Stimulated activated CD8-positive, alpha-beta memory T cell treated with anti-CD3 and anti-CD28 coated beads, Interleukin-7, amount 100 ng/mL, for 1 hour (primary cell): ENCODE measurements at places on chromosomes 11 and 22.

DNA sequence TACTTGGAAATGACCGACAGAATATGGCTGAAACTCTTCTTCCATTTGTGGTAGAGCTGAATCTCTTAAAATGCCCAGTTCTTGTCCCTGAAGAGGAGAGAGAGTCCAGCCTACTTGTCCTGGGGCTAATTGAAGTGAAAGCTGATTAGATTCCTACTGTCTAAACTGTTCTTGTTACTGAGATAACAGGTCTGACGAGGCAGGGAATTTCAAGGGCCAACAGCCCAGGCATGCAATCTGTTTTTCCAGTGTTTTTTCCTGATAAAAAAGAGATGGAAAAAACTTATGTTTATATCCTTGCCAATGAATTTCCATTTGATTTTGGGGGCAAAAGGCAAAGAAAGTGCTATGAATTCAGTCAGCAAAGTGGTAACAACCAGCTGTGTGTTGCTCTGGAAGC is 195.5 kb downstream of the ETS1 start:
- no peak for DNase-seq

- no peak for DNase-seq
Observed at GRCh38 chr11:112315057-112315720, 54.5 kb upstream of the PLET1 start.

GRCh38 chr22:31605851-31606585 is 56.0 kb downstream of the PISD start:
- DNase-seq, result no peak

DNA sequence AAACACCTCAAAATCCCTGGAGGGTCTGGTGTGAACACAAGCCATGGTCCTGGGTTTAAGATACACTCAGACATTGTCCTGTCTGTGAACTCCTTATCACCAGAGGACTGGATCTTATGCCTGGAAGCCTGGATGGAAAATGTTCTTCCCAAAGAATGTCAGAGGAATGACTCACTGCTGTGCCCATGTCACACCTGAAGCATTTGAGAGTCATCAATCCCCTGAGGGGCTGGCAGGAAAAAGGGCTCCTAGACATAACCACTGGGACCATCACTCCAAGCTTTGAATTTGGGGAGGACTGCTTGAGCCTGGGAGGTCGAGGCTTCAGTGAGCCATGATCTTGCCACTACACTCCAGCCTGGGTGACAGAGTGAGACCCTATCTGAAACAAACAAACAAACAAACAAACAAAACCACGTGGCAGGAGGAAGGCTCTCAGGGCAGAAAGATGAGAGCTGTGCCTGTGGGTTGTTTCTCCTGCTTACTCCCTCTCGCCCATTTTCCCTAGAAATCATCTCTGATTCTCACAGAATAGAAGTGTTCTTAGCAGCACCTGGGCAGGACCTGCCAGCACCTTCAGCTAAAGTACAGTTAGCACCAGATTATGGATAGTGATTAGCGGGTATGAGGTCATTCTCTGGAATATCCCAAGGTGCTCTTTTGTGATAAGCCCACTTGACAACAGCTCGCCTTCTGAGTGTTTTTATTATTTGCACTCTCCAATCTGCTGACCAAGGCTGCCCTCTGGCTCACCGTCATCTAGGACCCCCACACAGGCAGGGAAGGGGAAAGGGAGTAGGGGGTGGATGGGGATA is 11.9 kb upstream of the PRG2 start:
- no peak for DNase-seq

DNA sequence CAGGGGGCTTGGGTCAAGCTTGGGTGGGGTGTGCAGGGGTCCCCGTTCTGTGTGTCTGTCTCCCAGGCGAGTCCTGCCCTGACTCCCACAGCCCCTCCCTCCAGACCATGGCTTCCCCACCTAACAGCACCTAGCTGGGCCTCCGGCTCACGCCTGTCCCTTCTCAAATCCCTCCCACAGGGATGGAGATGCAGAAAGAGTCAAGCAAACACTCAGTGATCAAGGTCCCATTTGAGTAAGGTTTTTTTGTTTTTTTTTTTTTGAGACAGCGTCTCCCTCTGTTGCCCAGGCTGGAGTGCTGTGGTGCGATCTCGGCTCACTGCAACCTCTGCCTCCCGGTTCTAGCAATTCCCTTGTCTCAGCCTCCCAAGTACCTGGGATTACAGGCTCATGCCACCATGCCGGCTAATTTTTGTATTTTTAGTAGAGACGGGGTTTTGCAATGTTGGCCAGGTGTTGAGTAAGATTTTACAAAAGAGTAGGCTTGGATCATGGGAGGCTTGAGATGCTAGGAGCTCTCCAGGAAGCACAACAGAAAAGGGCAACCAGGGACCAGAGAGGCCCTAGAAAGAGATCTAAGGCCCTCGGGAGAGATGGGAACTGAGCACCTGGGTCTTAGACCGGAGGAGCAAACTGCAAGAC is 5.7 kb downstream of the APOBEC3D start:
- no peak for DNase-seq
